ENCODE measurements at places on chromosomes 4 and X.

GRCh38 chr4:7007944-7008343 lies 35.2 kb upstream of the TADA2B start:
- no peak for DNase-seq

GRCh38 chrX:20967725-20968124 lies 406.5 kb upstream of the CNKSR2 start:
- DNase-seq, result no peak

DNA sequence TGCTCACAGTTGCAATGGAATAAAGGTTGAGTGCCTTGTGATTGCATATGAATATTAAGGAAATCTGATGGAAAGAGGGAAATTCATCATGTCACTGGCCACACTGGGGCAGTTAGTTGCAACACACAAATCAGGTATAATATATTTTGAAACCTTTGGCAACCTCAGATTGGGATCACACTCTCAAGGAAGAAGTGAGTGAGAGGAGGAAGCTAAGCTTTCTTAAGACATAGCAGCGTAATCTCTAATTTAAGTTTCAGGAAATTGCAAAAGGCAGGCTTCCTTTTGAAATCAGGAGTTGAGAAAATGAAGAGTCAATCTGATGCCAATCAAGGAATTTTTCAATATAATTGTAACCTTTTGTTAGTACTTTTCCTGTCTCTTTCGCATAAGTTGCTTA lies 12.3 kb upstream of the CLTRN start:
- DNase-seq, result no peak

GRCh38 chr4:41432881-41433280 lies 105.1 kb upstream of the LIMCH1 start:
- DNase-seq, result no peak

DNA sequence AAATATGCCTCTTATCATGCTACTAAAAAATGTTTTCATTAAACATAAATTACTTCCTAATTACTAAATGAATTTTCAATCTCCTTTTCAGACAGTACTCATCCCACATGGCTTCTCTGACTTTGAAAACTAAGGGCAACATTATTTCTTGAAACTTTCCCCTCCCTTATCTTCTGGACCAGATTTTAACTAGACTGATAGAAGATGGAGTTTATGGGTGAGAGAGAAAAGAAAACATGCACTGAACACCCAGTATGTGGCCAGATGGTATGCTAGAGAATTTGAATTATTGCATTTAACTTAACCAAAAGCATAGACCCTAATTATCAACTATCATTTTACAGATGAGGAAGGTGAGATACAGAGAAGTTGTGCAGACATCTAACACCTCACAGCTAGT lies 16.8 kb downstream of the CNOT6L start:
- DNase-seq, result no peak

- no peak for DNase-seq
Measured at GRCh38 chr4:126627255-126627654, 1005.5 kb upstream of the INTU start.

GRCh38 chr4:128354205-128354821 lies 66.7 kb upstream of the PGRMC2 start:
- DNase-seq, result no peak

- no peak for DNase-seq
Measured at GRCh38 chrX:38151441-38151840, 69.2 kb downstream of the SRPX start.

GRCh38 chrX:148443216-148443615 lies 57.2 kb upstream of the AFF2 start:
- no peak for DNase-seq

DNA sequence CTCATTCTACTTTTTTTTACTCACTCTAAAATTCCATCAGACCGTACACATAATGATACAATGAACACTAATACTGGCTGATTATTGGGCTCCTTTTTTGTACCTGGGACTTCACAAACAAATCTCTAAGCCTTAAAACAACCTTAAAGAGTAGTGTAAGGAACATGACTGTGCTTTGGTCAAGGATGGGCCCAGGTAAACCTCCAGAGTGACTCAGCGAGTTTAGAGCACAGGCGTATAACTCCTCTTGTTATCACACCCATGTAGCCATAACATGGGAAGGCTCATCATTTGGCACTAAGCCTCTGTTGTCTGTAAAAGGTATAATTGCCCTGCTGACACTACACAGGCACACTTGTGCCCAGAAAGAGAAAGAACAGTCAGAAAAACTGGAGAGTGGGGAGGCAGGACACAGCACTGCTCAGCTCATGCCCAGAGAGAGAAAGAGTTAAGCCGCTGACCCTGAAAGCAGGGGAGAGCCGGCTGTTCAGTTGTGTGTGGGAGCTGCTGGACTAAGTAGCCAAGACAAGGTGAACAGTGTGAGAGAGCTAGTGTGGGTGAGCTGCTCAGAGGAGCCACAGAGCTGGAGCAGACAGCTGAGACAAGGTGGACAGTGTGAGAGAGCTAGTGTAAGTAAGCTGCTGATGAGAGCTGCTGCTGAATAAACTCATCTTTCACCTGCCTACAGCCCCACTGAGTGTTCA lies 319.6 kb upstream of the BMP3 start:
- no peak for DNase-seq
